ENCODE measurements at places on chromosomes 4 and X. TPM values are rescaled to one million over a fixed set of nuclear protein-coding genes. Genes with fewer than 3 reads are reported as not detected.

PPM1K gene
- 117 TPM for total RNA-seq

CXorf66 gene
- total RNA-seq = not detected

GPR173 gene
- total RNA-seq = 21.2 TPM

KCND1 gene
- total RNA-seq = 0.41 TPM

YY2 gene
- 0.82 TPM for total RNA-seq

WWC2 gene
- total RNA-seq = 13.5 TPM

TBC1D8B gene
- total RNA-seq = 0.41 TPM

SGMS2 gene
- total RNA-seq = 0.41 TPM

All from frontal cortex (tissue), 4 donors.